Astrocyte (in vitro differentiated cells and primary cell): ENCODE measurements at places on chromosomes 3 and 15. TPM values are rescaled to one million over a fixed set of nuclear protein-coding genes. Genes with fewer than 3 reads are reported as not detected.

SEMA6D gene
- total RNA-seq, result 1.0 and 1.5 TPM in 2 replicates

TERC gene
- 0.86 and 1.2 TPM in 2 replicates for total RNA-seq

SLC2A2 gene
- not detected in 2 replicates for total RNA-seq

SNRPN gene
- total RNA-seq, result 226 TPM in 2 replicates

AMT gene
- total RNA-seq, result 4.0 and 5.2 TPM in 2 replicates

MYEF2 gene
- total RNA-seq, result 17.4 and 22.6 TPM in 2 replicates

GOLGA8O gene
- 1.2 and 2.5 TPM in 2 replicates for total RNA-seq

ROBO2 gene
- total RNA-seq, result 1.4 and 1.5 TPM in 2 replicates

ICE2 gene
- total RNA-seq, result 26.5 and 28.2 TPM in 2 replicates

PLSCR5 gene
- not detected in 2 replicates for total RNA-seq

CPA3 gene
- total RNA-seq, result not detected in 2 replicates

CIAO2A gene
- 51.2 and 53.4 TPM in 2 replicates for total RNA-seq

IL1RAP gene
- 19.4 and 27.3 TPM in 2 replicates for total RNA-seq

- DNase-seq, result no peak
Observed at GRCh38 chr15:99718421-99718820, 14.8 kb downstream of the LYSMD4 start.

- DNase-seq, result no peak
Observed at GRCh38 chr15:68630211-68630555, 51.4 kb downstream of the CORO2B start.

- peak; percentile 96 for DNase-seq
Observed at GRCh38 chr15:48437178-48437577, 105.9 kb downstream of the DUT start.

- DNase-seq, result peak; percentile 57
Observed at GRCh38 chr3:73499787-73500186, 125.0 kb downstream of the PDZRN3 start.

DNA sequence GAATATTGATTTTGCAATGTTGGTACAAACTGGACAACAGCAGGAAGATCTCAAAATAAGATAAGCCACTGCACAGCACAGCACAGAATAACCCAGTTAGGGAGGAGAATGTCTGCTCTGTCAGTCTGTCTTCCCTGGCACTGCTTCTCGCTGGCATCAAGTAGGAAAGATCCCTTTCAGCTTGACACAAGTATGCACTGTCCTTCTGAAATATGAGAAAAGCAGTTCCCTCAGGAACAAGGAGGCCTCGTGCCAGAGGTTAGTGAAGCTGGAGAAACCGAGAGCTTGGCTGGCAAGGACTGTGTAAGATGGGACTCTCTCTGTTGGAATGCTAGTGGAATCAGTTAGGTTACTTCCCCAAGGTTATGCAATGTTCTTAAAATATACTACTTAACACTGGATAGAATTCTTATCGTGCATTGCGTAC lies 59.1 kb downstream of the FMN1 start:
- peak; percentile 29 for DNase-seq

- DNase-seq, result peak; percentile 67
Observed at GRCh38 chr15:51077221-51078153, 17.2 kb downstream of the TNFAIP8L3 start.

- DNase-seq, result no peak
Observed at GRCh38 chr3:140859592-140860336, 81.9 kb upstream of the SLC25A36 start.

DNA sequence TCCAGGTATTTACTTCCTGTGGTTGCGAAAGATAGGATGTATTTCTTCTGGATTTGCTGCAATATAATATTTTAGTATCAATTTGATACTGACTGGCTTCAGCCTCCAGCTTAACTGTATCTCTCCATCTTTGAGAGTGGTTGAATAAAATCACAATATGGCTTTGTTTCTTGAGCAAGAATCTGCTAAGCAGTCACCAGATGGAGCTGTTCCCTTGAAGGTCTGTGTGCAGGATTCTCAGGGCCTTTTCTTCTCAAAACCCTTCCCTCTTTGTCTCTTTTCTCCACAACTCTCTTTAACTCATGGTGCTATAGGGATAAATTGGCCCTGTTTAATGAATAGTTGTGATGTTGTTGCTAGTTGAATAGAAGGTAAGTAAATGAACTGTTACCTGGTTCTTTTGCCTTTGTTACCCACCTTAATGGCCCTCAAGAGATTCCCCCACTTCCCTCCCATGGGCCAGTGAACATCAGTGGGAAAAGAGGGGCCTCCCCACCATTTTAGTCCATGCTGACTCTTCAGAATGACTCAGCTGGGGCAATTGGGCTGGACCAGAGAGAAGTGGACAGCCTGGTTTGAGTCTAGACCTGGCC lies 34.8 kb upstream of the RAB6B start:
- peak; percentile 57 for DNase-seq

GRCh38 chr15:57143511-57144078 lies 225.2 kb downstream of the TCF12 start:
- no peak for DNase-seq

- DNase-seq, result peak; percentile 68
Observed at GRCh38 chr3:131705558-131706051, 202.8 kb upstream of the MRPL3 start.
